G401 (cell line): ENCODE measurements at places on chromosomes 5 and 9.
A peak's percentile ranks its signal among the peaks of the same experiment; 100 is the strongest.

DNA sequence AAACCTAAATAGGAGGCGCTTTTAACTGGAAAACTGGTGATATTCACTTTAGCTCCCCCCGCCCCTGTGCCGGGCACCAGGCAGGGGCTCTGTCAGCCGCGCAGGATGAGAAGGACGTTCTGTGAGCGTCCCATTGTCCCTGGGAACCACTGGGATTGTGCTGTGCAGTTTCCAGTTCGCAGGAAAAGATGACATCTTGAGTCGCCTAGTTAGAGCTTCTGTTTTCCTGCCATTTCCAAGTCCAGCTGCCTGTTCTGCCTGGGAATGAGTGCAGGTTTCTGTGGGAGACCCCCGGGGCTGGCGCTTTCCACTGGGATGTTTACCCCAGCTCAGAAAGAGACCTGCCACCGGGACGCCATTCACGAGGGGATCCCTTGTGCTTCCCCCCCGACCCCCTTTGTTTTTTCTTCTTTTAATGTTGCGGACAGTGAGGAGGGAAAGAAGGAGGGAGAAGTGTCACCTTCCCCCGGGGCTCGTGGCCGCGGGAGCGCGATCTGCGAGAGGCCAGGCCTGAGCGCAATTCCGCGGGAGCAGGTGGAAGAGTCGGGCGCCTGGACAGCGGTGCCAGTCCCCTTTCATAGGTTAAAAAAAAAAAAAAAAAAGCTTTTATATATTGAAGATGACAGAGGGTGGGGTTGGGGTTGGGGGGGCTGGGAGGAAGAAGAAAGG lies 121.5 kb downstream of the RMI1 start:
- peak; percentile 30 for DNase-seq

GRCh38 chr5:76818844-76819831 lies at the start of gene F2RL1:
F2RL1 (plus strand) TSS chr5:76819030; CDS start chr5:76819183, 153 bp downstream.
- peak; percentile 30 for DNase-seq

DNA sequence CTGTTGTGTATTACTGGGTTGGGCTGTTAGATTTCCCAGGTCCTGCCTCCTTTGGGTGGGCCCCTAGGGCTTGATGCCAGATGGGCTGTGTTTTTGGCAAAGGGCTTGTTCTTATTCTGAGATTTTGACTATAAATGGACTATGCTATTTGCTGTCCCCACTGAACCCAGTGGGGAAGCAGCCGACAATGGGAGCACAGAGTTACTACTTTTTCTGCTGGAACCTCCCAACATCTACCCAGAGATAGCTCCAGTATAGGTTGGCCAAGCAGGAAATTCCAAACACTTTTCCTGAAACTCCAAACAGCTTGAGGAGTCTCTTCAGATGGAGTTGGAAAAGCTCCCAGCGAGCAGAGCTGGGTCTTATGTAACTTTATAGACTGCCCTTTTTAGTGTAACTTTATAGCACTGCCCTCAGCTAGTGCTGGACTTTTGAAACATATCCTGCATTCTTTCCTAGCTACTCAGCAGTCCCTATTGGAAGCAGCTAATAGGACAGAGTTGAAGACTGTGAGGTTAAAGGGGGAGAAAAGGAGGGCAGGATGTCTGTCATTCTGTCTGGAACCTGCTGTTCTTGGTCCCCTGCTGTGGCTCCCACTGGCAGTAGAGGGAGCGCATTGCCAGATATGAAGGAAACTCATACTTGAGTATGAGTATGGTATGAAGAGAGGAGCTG lies 21.0 kb downstream of the RUSC2 start:
- peak; percentile 65 for DNase-seq

- DNase-seq = no peak
Measured at GRCh38 chr5:14741131-14741530, 76.6 kb downstream of the OTULIN start.

- no peak for DNase-seq
Measured at GRCh38 chr9:129282272-129282671, 104.2 kb upstream of the IER5L start.

DNA sequence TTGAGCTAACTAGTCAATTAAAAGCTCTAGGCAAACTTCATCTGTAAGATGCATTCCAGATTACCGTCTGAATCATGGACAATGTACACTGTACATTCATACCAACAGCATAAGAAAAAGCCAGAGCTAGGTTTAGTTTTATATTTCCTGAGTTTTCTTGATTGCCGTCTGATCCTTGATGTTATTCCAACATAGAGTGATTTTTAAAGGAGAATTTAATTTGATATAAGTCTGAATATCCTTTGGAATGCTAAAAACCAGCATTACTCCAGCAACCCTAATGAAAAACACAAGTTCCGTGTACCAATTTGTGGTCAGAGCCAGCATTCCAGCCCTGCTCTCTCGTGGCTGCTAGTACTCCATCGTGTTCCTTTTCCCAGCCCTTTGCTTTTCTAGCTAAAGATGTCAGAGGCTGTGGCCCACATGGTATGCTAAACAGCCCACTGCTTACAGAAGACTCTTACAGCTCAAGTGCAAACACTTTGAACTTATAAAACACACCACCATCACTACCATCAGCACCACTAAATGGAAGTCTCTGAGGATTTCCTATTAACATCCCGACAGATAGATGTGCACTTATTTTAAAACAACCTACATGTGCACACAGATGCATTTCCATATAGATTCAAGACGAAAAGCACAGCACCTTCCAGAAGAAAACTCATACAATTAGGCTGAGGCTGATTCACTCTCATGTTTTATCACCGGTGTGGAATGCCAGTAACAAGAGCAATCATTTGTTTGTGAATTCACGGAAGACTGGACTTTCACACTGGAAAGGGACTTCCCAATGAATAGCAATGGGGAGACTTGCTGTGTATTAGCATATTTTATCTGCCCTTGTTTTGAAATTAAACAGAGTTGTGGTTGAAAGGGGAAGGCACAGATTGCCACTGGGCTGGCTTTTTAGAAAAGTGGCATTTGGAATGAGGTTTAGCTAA lies 246.9 kb upstream of the GAS1 start:
- DNase-seq = no peak

- no peak for DNase-seq
Measured at GRCh38 chr5:14173377-14174229, 30.5 kb downstream of the TRIO start.

- peak; percentile 80 for DNase-seq
Measured at GRCh38 chr5:163342306-163342705, 95.1 kb upstream of the CCNG1 start.

DNA sequence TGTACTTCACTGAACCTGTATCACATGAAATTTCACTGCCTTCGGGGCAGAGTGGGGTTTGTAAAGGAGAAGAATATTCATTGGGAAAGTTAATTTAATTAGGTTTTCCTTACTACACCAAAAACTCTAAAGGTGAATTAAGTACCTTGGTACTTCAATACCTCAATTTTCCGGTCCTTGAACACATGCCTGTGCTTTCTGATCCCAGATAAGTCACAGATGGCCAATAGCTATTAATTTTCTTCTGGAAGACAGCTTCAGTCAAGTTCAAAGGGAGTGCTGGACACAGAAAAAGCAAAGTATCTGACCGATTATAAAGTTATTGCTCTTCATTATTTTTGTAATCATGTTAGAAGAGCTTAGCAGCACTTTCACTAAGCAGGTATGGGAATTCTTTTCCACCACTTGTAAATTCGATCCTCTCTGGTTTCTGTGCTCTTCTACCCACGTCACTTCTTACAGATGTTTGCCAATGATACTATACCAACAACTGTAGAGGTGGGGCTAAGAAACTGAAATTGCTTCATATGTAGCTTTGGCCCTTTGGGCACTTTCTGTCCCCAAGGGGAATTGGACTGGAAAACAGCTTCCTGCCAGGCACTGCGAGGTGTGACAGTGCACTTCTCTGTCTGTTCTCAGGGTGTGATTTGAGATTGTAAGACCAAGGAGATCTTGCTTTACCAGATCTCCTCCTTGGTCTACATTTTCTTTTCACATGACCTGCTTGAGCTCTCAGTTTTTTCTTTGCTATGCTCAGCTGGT lies 164.0 kb downstream of the CCDC192 start:
- DNase-seq = no peak

DNA sequence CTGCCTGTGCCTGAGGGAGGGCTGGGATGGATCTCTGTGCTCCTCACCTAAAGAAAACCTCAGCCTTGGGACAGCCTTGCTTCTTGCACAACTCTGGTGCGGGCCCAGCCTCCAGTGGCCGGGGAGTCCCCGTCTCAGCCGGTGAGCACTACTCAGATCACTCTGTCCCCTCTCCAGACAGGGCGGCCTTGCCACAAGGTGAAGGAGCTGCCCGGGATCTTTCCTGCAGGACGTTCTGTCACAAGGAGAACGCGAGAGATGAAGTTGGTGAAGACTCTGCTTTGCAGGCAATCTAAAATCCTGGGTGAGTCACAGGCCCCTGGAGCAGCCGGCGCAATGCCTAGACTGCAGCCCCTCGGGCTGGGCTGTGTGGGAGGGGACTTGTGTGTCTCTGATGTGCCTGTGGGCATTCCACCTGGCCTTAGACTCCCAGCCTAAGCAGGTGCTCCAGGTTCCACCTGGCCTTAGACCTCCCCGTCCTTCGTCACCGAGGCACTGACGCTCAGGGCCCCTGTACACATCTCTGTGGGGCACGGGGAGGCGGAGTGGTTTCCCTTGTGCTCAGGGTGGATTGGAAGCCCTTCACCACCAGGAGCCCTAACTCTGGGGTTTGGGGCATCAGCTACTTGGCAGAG lies 15.2 kb upstream of the IRX4 start:
- no peak for DNase-seq

GRCh38 chr5:107459605-107460004 lies 211.1 kb downstream of the EFNA5 start:
- DNase-seq = no peak

- no peak for DNase-seq
Measured at GRCh38 chr5:91638010-91638409, 254.9 kb upstream of the ARRDC3 start.

- DNase-seq = no peak
Measured at GRCh38 chr9:132210472-132211145, 48.8 kb downstream of the NTNG2 start.
